ENCODE measurements at places on chromosomes 3 and 15.
A peak's percentile ranks its signal among the peaks of the same experiment; 100 is the strongest.

DNA sequence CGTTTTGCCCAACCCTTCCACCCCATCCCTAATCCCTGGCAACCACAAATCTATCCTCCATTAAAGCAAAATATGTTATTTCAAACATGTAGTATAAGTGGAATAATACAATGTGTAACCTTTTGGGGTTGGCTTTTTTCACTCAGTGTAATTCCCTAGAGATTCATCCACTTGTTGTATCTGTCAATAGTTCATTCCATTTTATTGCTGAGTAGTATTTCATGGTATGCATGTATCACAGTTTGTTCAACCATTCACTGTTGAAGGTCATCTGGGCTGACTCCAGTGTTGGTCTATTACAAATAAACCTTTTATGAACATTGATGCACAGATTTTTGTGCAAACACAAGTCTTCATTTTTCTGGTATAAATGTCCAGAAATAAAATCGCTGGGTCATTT lies 38.8 kb downstream of the BSN start:
- DNase-seq = no peak

DNA sequence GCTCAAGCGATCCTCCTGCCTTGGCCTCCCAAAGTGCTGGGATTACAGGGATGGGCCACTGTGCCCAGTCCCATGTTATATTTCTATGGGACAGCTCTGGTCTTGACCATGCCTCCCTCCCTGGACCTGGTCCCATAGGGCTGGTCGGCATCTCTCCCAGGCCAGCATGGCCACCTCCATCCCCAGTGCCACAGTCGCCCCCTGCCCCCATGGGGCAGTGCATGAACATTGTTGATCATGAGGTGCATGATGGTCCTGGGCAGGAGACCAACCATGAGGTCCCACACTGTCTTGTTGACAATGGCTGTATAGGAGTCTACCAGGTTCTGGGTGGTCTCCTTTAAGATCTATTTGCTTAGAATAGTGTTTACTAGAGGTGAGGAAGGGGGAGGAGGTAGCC lies 6.5 kb downstream of the RPS17 start:
- DNase-seq = no peak

DNA sequence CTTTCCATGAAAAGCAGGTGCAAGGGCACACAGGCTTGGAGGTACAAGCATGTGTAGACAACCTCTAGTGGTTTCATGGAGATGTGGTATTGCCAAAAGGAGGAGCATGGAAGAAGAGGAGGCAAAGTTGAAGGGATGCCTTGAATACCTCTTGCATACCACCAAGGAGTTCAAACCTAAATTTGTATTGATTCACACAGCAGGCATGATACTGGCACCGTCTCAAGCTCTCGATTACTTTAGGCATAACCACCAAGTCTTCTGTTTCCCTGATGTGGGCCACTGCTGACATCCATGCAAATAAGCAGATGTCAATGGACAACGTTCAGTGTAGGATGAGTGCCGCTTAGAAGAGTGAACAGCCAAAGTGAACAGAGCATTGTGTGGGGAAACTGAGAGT lies 87.1 kb downstream of the SCN11A start:
- no peak for DNase-seq

GRCh38 chr3:62574266-62574898 lies 201.0 kb upstream of the FEZF2 start:
- no peak for DNase-seq

GRCh38 chr3:102176333-102177050 lies 258.3 kb upstream of the ZPLD1 start:
- DNase-seq = no peak

DNA sequence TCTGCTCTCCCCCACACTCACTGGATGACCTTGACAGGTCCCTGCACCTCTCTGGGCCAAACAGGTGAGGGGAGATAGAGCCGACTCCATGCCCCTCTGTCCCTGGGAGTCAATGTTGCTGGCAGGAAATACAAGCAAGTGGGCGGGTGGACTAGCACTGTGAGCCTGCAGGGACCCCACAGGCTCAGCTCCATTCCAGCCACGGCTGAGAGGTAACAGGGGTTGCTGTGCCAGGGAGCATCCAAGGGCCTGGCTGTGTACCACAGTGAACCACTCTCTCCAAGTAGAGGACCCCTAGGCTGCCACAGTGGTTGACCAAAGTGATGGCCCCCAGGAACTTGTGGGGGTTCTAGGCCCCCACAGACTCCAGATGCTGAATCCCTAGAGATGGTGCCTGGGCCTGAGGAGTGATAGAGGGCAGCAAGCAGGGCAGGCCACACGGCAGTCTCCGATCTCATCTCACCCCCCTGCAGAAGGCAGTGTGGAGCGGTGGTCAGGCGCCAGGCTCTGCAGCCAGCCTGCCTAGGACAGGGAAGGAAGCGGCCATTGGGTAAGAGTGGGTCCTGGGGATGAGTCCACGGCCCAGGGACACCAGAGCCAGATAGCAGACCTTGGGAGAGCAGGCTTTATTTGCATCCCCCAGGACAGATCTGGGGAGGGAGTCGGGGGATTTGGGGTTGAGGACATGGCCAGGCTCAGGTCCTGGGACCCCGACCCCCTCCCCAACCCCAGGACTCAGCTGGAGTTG lies 3.2 kb downstream of the TNNC1 start:
- no peak for DNase-seq

GRCh38 chr15:95407534-95407933 lies 923.0 kb upstream of the NR2F2 start:
- no peak for DNase-seq

DNA sequence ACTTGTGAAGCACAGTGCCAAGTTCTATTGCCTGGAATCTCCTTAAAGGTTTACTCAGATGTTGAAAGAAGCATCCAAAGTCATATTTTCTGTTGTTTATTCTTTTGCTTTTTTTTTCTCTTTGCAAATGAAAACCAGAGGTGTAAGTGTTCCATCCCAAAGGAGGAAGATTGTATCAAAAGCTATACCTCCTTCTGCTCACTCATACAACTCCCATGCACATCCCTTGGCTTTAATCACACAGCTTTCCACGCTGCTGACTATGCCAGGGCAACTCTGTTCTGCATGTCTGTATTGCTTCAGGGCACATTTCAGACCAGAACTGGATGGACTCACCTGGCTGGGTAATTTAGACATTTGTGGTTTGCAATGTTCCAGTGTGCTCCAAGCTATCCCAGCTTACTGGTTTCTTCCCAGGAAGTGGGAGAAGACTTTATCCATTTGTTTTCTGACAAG lies 399.6 kb upstream of the TBL1XR1 start:
- no peak for DNase-seq

GRCh38 chr3:14452740-14453710 lies 50.6 kb downstream of the SLC6A6 start:
- DNase-seq = no peak

DNA sequence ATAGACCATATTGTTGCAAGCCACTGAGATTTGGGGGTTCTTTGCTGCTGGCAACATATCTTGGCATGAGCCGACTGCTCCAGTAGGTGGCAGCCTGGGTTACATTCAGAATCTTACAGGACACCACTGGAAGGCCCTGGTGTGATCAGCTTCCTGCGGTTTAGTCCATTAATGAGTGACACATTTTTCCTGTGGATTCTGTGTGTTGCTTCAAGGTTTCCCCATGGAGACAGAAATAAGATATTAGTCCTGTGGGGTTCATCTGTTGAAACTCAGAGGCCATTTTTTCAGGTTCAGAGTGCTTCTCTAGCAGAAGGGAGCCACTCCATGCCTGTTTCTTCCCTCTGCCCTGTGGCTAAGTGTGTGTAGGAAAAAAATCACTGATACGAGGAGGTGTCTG lies 116.2 kb downstream of the MFSD1 start:
- peak; percentile 25 for DNase-seq

- no peak for DNase-seq
Observed at GRCh38 chr3:64848822-64849221, 161.0 kb upstream of the ADAMTS9 start.

DNA sequence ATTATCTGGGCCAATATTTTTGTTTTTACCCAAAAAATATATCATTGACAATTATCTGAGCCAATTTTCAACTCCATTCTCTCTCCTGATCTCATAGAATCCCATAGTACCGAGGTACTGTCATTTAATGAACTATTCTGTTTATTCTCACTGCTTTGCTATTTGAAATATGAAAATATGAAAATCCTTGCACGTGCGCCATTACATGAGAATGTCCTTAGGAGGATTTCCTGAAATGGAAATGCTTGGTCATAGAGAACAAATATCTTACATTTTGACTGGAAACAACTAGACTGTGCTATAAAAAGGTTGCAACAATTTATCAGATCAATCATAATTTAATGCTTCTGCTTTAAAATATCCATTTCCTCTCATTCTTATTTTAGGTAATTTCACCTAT lies 18.3 kb downstream of the FRMD4B start:
- DNase-seq = no peak

- DNase-seq = no peak
Observed at GRCh38 chr3:9986230-9986725, 363 bp downstream of the EMC3 start.

- no peak for DNase-seq
Observed at GRCh38 chr3:116836286-116836685, 126.7 kb downstream of the TUSC7 start.

DNA sequence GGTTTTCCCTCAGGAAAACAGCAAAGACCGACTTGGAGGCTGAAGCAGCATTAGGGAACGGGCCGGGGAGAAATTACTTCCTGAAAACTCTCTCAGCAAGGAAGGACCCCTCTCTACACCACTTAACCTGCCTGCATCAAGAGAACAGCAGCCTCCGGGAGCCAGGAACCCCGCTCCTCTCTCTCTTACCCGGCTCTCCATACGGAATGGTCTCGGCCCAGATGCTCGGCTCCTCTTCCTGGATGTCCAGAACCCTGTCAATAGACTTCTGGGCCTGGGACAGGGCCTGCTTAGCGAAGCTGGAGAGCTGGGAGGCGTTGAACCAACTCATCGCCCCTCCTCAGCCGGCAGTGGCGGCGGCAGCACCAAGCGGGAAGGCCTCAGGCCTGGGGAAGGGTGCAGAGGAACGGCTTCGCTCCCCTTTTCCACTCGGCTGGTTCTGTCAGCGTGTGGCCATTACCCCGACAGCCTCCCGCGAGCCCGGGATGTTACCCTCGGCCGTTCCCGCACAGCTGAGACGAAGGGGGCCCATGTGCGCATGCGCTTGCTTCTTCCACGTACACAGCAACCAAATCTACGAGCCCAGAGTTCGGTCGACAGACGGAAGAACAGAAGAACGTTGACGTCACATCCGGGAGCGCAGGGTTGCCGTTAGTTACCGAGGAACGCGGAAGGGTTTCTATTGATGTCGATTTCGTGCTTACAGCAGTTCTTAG lies at the start of gene TMF1:
TMF1 (minus strand) TSS at position 578 of the 716 bp plus-strand sequence; CDS start at position 331, 247 bp downstream.
- peak; percentile 99 for DNase-seq

DNA sequence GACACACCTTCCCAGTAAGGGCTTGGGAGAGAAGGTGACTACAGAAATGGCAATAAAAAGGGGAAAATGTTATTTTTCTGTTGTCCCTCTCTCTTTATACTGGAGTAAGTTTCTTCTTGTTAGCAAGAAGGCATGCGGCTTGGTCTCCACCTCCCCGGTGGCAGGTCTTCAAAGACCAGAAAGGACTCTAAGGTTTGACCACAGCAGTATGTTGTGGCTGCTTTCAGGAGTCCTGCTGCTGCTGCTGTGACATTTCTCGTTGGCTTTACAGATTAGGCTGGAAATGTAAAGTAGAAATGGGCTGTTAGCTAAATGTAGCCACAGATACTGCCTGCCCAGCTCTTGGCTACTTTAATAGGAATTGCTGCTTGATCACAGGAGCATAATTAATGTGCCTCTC lies 175.8 kb upstream of the ZBTB20 start:
- no peak for DNase-seq

GRCh38 chr3:127794402-127794801 lies 27.9 kb downstream of the MGLL start:
- no peak for DNase-seq

GRCh38 chr3:46293991-46294833 lies 52.0 kb downstream of the CCR3 start:
- DNase-seq = peak; percentile 95

GRCh38 chr3:62378311-62378789 lies 5.0 kb upstream of the FEZF2 start:
- no peak for DNase-seq

DNA sequence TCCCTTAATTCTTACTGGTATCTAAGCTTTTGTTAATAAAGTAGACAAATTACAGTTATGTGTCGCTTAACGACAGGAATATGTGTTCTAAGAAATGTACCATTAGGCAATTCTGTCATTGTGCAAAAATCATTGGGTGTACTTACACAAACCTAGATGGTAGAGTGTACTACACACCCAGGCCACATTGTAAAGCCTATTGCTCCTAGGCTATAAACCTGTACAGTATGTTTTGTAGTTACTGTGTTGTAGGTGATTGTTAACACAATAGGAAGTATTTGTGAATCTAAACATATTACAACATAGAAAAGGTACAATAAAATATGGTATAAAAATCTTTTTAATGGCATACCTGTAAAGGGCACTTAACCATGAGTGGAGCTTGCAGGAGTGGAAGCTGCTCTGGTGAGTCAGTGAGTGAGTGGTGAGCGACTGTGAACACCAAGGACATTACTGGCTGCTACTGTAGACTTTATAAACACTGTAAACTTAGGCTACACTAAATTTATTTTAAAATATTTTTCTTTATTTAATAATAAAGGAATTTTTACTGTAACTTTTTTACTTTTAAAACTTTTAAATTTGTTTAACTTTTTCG lies 47.4 kb downstream of the FSIP1 start:
- no peak for DNase-seq

- no peak for DNase-seq
Observed at GRCh38 chr3:141015481-141015880, 35.7 kb upstream of the SPSB4 start.

DNA sequence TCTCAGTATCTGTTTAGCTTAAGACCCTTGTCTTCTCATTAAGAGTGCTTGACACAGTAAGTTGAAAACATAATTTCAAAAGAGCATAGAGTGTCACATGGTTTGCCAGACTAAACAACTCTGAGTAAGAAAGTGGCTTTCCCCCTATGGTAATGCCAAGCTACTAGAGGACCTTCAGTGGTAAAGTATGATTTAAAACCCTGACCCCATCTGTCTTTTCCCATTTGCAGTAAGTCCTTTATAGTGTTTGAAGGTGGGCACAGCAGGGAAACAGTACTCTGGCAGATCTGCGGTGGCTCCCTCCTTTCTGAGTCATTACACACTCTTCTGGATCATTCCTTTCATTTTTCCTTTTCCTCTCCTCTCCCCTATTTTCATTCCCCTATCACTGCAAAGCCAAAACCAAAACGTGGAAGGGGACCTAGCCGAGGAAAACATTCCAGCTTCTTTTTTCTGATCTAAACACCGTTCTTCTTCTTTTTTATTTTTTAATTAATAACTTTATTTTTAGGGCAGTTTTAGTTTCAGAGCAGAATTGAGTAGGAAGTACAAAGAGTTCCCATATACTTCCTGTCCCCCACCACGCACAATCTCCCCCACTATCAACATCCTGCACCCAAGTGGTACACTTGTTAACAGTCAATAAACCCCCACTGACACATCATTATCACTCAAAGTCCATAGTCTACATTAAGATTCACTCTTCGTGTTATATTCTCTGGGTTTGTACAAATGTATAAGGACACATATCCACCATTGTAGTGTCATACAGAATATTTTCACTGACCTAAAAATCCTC lies 74.7 kb downstream of the PPARG start:
- no peak for DNase-seq

DNA sequence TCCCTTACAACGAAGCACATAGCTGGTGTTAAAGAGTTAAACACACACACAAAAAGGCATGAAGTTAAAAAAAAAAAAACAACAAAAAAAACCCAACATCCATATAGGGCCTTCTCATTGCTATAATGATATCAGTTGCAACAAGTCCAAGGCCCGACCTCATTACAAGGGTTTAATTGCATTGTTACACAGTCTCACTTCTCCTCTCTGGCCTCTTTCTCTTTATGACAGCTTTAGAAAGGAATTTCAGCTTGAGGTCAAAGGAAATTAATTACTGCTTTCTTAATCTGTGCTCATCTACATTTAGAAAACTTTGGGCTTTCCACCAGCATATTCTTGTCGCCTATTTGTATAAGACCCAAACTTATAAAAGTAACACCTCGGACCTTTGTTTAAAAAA lies 342.1 kb downstream of the NR2F2 start:
- DNase-seq = no peak
